ENCODE measurements at places on chromosomes 16 and 17. TPM values are rescaled to one million over a fixed set of nuclear protein-coding genes. Genes with fewer than 3 reads are reported as not detected.

The NFE2L1 gene
- 435 TPM for total RNA-seq

The PIMREG gene
- total RNA-seq, result 15.2 TPM

The NDUFAB1 gene
- 71.2 TPM for total RNA-seq

The TBC1D26 gene
- 0.39 TPM for total RNA-seq

The KRT40 gene
- not detected for total RNA-seq
